Placental pericyte (primary cell): ENCODE measurements at places on chromosomes 6 and 20. TPM values are rescaled to one million over a fixed set of nuclear protein-coding genes. Genes with fewer than 3 reads are reported as not detected.

RGS17 gene
- total RNA-seq, result 4.6 and 12.7 TPM in 2 replicates

RHAG gene
- total RNA-seq, result not detected in 2 replicates

LINC00237 gene
- total RNA-seq, result not detected in 2 replicates

DPPA5 gene
- total RNA-seq, result not detected in 2 replicates

SCUBE3 gene
- total RNA-seq, result 0.22 and 9.9 TPM in 2 replicates

ZBTB46 gene
- 3.3 and 20.5 TPM in 2 replicates for total RNA-seq

SERINC3 gene
- total RNA-seq, result 166 and 199 TPM in 2 replicates

FKBP1C gene
- total RNA-seq, result 0.44 and 1.0 TPM in 2 replicates

GABBR1 gene
- total RNA-seq, result 6.3 and 13.9 TPM in 2 replicates

DEF6 gene
- total RNA-seq, result 0.22 and 0.57 TPM in 2 replicates

TINAG gene
- not detected in 2 replicates for total RNA-seq

ADGRG6 gene
- total RNA-seq, result 11.4 and 35.4 TPM in 2 replicates

PRR18 gene
- not detected in 2 replicates for total RNA-seq

PBOV1 gene
- not detected in 2 replicates for total RNA-seq

ENPP4 gene
- total RNA-seq, result 0.22 and 1.1 TPM in 2 replicates

DNAAF9 gene
- total RNA-seq, result 15.3 and 16.6 TPM in 2 replicates

KIF6 gene
- under 0.01 TPM in 1 of 2 replicates, not detected in the other for total RNA-seq

ANKRD66 gene
- not detected in 2 replicates for total RNA-seq

CRISP2 gene
- not detected in 2 replicates for total RNA-seq

LTB gene
- not detected in 2 replicates for total RNA-seq

BPIFA1 gene
- not detected in 2 replicates for total RNA-seq

SLC17A2 gene
- not detected in 2 replicates for total RNA-seq

HAO1 gene
- total RNA-seq, result not detected in 2 replicates

BPIFB6 gene
- total RNA-seq, result not detected in 2 replicates

PFDN4 gene
- 71.7 and 279 TPM in 2 replicates for total RNA-seq

CFB gene
- 2.3 and 62.8 TPM in 2 replicates for total RNA-seq

PPIL6 gene
- total RNA-seq, result 1.8 and 2.6 TPM in 2 replicates

KCNG1 gene
- 24.9 and 61.6 TPM in 2 replicates for total RNA-seq

TRIM10 gene
- total RNA-seq, result not detected in 2 replicates

KCNK15 gene
- under 0.01 TPM in 1 of 2 replicates, not detected in the other for total RNA-seq

NEURL2 gene
- total RNA-seq, result 3.6 and 11.8 TPM in 2 replicates

FLRT3 gene
- total RNA-seq, result 4.4 and 43.1 TPM in 2 replicates

GCNT2 gene
- total RNA-seq, result 0.43 TPM in 1 of 2 replicates, not detected in the other

MEI4 gene
- total RNA-seq, result not detected in 2 replicates

DLK2 gene
- total RNA-seq, result 0.44 and 0.57 TPM in 2 replicates
